Suppressor macrophage (primary cell): ENCODE measurements at places on chromosomes 6 and 20.
A peak's percentile ranks its signal among the peaks of the same experiment; 100 is the strongest.

DNA sequence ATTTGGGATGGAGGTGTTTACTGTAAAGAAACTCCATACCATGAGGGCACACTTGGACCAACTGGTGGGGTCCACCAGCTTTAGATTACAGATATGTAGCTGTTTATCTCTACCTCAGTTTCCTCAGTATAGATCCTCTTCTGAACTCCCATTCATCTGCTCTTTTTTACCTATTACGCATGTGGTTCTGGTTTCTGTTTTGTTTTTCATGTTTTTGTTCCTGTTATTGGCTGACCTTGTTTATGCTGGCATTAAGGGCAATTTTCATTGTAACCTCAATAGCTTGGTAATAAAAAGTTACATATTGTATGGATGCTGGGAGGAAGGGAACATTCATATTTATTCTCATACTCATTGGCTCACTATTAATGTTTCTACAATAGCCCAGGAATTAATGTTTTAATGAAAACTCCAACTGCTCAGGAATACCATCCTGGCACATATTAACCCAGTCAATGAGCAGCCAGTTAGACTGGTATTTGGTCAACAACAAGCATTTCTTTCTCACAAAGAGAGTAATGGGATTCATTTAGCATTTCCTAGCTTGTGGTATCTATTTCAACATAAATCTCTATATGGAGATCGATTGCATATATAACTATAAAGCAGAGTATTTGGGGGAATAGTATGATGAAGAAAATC, 83.8 kb upstream of the FAM184A start:
- DNase-seq, result no peak

GRCh38 chr6:134768931-134769330, 181.0 kb downstream of the ALDH8A1 start:
- peak; percentile 25 for DNase-seq

GRCh38 chr6:5378331-5378730, 117.0 kb downstream of the FARS2 start:
- DNase-seq, result no peak

GRCh38 chr20:63619505-63619904, 7.4 kb downstream of the GMEB2 start:
- no peak for DNase-seq

- DNase-seq, result no peak
These were observed 58.2 kb upstream of the TNFAIP3 start for GRCh38 chr6:137808836-137809315.

- peak; percentile 94 for DNase-seq
These were observed 44.8 kb downstream of the AGPAT4 start for GRCh38 chr6:161228921-161229591.

DNA sequence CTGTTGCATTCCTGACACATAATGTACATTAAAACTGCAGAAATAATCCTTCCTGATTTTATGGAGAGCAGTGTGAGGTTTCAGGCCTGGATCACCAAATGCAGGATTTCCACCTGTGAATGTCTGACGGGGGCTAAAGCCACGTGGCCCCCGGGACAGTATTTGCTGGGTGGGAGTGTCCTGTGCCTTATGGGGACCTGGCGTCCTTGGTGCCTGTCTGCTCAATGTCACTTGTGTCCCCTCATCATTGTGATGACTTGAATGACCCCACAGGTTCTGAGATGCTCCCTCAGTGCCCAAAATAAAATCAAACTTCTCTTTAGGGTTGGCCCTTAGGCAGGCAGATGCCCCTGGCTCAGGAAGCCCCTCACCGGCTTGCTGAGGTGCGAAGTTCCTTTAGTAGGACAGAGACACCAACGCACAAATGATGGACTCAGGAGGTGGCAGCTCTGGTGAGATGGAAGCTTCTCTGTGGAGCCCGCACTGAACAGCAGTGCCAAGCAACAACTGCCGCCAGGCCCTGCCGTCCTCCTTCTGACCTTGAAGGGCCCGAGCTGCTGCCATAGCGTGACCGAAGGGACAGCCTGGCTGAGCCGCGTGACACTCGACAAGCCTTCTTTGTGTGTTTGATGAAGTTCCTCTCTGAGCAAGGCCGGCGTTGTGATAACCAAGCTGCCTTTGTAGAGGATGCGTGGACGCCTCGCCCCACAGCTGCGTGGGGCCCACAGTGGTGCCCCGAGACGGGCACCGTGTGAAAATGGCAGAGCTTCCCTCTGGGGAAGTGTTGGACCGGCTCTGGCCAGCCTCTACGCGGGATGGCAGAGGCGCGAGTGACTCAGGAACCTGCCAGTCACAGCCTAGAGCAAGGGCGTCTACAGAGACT, 30.9 kb downstream of the FRMD1 start:
- no peak for DNase-seq

DNA sequence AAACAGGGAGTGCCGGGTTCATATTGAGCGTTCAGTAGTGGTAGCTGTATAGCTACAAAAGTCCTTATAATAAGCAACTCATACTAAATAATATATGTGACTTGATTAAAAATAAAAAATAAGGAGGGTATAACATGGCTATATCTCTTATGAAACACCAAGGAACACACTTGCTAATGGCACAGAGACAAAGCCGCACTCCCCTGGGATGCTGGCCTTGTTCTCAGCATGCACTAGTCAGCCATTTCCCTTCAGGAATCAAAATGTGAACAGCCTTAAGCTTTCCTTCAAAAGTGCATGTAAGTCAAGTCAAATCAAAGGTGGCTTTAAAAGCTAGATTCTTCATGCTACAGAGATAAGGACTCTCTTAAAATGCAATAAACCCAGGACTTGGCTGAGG, 9.4 kb downstream of the HMGCLL1 start:
- no peak for DNase-seq

DNA sequence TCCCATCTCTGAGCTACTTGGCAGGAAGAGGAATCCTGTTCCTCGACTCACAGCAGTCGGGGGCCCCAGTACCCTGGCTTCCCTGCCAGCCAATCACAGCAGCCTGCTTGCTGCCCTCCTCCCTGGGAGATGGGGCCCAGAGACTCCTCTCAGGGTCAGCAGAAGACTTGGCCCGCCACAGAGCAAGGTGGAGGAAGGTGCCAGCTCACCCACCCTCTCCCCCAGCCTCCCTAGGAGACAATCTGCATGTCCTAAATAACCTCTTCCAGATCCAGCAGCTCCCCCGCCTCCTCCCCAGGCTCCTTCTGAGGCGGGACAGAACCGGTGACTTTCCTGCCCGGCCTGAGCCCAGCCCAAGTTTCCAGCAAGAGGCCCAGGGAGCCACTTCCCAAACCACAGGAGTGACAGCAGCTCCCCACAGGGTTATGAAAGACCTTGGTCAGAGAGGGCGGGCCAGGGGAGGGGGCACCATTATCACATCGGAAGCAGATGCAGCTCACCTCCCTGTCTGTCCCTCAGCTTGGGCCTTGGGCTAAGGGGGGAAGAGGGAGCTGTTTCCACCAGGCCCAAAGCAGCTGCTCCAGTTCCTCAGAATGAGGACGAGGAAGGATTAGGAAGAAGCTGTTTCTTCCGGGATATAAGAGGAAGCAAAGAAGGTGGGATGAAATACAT, 2.3 kb downstream of the CCND3 start:
- DNase-seq, result peak; percentile 55

GRCh38 chr6:14944593-14944992, 301.3 kb upstream of the JARID2 start:
- no peak for DNase-seq

DNA sequence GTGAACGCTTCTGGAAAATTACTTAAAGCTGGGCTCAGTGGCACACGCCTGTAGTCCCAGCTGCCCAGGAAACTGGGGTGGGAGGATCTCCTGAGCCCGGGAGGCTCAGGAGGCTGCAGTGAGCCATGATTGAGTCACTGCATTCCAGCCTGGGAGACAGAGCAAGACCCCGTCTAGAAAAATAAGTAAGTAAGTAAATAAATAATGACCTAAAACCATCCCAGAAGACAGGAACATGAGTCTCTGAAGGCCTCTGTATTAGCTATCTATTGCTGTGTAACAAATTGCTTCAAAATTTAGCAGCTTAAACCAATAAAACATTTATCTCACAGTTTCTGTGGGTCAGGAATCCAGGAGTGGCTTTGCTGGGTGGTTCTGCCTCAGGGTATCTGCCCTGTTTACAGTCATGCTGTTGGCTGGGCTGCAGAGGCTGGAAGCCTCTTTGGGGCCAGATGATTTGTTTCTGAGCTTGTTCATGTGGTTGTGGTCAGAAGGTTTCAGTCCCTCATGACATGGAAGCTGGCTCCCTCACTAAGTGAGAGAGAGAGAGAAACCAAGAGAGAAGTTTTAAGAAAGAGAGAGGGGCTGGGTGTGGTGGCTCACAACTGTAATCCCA, 48.4 kb upstream of the NCOA3 start:
- peak; percentile 32 for DNase-seq
